ENCODE measurements at places on chromosomes 16 and 17.

GRCh38 chr17:58679263-58680037 is 12.4 kb downstream of the TEX14 start:
- no peak for DNase-seq

- no peak for DNase-seq
These were observed 179.7 kb downstream of the RAB11FIP4 start for GRCh38 chr17:31570951-31571892.

GRCh38 chr17:48472411-48473281 is 42.6 kb upstream of the SKAP1 start:
- no peak for DNase-seq

GRCh38 chr17:83125515-83126274 is 46.3 kb downstream of the METRNL start:
- no peak for DNase-seq

DNA sequence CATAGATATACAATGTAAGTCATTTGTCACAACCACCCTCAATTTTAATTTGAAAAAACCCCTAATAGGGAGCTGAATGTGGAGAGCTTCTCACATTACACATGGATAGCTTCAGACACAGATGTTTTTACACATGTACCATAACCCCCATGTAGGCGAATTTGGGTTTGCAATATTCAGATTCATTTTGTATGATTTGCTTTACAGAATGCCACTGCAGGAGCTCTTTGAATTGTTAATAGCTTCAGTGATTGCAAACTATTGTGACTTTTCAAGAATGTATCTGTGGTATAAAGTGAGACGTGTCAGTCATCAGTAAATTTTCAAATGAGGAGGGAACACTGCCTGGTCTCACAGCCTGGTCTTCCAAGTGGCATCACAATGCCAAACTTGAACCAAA is 112.6 kb upstream of the CACNG5 start:
- DNase-seq = no peak

- DNase-seq = no peak
These were observed 22.8 kb upstream of the NFAT5 start for GRCh38 chr16:69542974-69543373.

- no peak for DNase-seq
These were observed 18.7 kb downstream of the TMEM204 start for GRCh38 chr16:1552129-1552528.

GRCh38 chr16:23101012-23101550 is 48.2 kb downstream of the USP31 start:
- no peak for DNase-seq

DNA sequence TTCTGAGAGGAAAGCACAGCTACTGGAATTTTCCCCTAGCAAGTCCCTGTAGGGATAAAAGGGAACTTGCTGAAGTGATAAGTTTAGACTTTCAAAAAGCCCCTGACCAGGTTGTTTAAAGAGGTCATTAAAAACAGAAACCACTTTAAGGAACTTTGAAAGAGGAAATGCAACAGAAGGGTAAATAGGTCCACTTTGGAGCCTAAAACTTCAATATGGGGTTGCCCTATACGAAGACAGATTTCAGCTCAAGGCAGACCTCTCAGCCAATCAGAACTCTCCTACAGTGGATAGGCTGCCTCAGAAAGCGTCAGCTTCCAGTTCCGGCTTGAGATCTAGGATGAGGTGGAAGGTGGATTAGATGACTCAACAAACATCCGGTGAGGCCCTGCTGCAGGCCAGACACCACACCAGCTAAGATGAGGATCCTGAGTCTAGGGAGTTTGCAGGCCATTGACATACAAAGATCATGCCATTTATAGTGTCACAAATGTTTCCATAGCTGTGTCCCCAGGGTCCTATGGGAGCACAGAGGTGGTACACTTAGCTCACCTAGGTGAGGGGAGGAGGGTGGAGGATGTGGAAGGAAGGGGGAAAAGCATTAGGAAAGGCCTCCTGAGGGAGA is 7.9 kb upstream of the MFSD6L start:
- peak; percentile 92 for DNase-seq

- DNase-seq = no peak
These were observed 6.0 kb upstream of the CDC42EP4 start for GRCh38 chr17:73317513-73318426.

- peak; percentile 46 for DNase-seq
These were observed 318.3 kb downstream of the PHKB start for GRCh38 chr16:47779201-47780016.

- no peak for DNase-seq
These were observed 4.5 kb upstream of the CA4 start for GRCh38 chr17:60145006-60145935.

GRCh38 chr17:19728084-19728495 is 11.7 kb upstream of the SLC47A2 start:
- no peak for DNase-seq

Data from GM20000 (cell line).